ENCODE measurements at places on chromosomes 7 and 10.

DNA sequence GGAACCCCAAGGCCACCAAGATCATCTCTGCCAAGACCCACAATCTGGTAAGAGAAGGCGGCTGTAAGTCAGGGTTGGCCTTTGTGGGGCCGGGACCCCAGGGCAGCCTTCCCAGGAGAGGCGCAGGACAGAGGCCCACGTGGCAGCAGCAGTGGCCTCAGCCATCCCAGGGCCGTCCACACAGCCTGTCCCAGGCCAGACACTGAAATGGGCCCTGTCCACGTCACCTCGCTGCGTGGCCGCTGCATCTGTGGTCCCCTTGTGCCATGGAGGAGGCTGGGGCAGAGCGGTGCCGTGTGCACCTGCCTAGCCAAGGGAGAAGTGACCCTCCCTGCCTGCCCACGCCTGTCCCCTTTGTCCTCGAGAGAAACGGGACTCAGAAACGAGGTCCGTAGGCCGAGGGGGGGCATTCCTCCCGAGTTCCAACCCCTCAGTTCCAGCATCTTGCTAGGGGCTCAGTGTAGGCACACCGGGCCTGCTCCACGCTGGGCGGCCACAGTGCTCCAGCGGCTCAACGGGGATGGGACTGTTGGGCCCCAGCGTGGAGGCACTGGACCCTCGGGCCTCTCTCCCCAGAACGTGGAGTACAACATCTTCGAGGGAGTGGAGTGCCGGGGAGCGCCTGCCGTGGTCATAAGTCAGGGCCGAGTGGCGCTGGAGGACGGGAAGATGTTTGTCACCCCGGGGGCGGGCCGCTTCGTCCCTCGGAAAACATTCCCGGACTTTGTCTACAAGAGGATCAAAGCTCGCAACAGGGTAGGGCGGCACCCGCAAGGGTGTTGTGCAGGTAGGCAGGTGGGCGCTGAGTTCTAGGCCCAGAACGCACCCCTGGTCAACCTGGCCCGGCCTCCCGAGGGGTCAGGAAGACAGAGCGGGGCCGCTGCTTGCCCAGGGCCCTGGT lies 15.6 kb downstream of the DPYSL4 start:
- no peak for DNase-seq

GRCh38 chr10:112131996-112132395 lies 51.6 kb downstream of the GPAM start:
- no peak for DNase-seq

DNA sequence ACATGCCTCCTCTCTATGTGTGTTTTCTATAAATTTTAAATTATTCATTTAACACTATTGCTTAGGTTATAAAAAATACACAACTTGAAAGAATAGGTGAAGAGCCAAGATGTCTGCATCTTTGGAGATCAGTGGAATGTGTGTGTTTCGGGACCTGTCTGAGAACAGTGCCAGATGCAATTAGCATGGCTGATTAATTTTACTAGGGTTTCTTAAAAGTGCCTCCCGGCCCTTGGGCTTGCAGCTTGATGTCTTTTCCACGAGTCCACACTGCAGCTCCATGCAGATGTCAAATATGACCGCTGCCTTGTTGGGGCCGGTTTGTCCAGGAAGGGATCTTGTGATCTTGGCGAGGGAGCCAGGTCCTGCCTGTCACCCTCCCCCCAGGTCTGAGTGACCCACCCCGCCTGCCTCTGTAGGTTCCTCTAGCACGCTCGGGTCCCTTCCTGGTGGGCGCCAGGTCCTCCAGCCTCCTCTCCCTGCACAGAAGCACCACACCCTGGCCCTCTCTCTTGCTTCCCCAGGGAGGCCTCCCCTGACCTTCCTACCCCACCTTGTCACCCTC lies 20.7 kb downstream of the LHPP start:
- DNase-seq = no peak

DNA sequence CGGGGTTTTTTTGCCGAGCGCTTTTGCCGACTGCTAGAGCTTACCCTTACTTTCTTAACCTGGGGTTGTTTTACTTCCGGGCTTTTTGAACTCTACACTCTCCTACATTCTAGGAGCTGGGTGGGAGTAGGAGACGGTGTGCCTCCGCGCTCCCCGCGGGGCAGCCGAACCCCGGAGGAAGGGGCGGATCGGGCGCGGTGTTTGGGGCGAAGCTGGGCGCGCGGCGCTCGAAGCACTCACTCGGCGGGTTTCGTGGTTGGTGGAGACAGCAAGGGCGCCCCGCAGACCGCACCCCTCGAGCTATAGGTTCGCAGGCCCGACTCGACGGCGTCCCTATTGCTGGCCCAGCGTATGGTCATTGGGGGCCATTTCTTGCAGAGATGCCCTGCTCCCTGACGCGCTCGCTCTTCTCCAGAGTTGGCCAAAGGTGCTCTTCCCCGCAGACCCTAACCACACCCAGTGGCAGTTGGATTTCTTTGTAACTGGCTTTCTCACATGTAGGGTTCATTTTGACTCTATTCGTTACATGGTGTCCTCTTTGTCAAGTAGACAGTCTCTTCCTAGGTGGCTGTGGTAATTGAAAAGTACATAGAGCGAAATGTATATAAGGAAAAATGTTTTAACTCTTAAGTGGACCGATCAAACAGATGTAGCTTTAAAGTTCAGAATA lies 364 bp downstream of the ZNF518A start:
- DNase-seq = no peak

DNA sequence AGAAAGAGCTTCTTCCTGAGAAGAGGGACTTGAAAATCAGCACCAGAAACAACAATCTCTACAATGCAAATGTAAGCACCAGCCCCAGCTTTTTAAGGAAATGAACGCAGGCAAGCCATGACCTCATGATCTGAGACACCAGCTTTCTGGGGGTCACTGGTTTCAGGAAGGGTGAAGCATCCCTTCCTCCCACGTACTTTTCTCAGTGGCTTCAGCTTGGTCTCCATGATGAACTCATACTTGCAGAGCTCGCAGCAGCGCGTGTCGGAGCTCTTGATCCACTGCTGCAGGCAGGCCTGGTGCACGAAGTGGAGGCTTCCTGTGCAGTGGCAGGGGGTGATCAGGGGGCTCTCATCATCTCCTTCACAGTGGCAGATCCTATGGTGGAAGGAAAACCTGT lies 87.0 kb downstream of the ALOX5 start:
- DNase-seq = no peak

Measured in NCI-H2081 treated with DMSO at 0.1 percent for 48 hours (cell line).